ENCODE measurements at places on chromosomes 1 and 21.

GRCh38 chr1:28113242-28113572 is 24.8 kb upstream of the EYA3 start:
- no peak for DNase-seq

DNA sequence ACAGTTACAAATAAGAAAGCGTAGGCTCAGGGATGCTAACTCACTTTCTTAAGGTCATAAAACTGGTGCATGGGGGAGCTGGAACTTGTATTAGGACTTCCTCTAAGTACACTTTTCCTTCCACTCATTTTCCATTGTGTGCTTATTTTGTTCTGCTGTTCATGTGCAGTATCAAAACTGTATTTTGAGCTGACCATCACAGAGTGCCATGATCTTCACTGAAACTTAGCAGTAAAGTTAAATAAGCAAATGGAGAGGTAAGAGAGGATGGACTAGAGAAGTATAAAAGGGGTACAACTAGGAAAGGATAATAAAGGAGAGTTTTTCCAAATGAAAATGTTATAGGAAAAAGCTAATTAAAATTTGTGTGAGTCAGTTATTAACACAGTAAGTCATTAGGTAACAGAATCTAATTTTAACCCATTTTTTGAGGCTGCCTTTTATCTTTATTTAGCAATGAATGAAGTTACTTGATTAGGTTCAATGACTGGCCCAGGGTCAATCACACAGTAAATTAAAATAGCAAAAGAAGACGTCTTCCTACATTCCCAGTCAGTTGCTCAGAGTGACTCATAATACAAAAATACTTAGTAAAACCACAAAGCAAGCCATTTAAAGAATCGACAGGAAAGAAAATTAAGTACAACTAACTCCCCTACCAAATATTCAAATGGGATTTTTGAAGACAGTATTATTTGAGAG is 165.8 kb upstream of the C1orf105 start:
- no peak for DNase-seq

DNA sequence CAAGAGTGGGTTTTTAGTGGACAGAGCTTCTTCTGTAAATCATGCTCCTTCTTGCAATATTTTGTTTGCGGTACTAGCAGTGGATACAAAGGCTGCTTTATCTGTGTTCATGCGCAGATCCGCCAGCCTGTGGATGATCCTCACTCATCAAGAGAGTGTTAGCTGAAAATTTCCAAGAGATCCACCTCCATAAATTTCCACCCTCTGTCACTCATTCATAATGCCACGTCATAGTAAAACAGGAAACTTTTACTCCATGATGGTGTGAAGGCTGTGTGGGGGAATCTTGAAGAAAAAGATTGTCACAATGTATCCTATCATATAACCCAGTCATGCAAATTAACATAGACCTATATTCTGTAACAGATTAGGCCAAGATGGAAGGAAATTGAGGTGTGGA is 4.4 kb upstream of the MAPKAPK2 start:
- DNase-seq: no peak

GRCh38 chr1:18188820-18189517 is 81.4 kb downstream of the IGSF21 start:
- no peak for DNase-seq

DNA sequence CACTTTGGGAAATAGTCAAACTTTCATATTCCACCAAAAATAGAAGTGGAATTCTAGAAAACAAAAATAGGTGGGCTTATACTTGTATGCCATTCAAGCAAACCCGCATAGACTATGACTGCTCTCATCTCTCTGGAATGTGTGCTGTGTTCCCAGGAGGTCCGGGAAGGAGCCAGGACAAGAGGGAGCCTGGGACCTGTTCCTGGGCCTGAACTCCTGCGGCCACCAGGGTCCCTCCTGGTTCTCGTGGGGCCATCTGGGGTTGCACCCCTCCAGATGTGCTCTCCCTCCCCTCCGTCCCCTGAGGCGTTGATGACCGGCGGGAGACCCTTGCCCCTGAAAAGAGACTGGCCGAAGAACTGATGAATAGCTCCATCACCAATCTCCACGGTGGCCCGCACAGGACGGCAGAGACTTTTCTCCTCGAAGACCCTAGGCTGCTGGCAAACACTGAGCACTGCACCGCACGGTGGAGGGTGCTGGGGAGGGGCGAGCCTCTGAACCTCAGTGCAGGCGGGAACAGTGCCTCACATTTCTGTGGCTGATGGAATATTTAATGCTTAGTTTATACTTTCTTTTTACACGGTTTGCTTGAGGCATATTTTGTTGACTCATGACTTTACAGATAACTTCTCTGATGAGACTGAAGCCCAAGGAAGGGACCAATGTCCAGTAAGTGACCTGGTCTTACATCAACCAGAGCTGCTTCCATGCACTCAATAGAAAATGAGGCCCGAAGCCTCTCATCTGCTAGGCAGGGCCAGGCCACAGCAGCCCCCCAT is 9.6 kb upstream of the ADARB1 start:
- DNase-seq: no peak

GRCh38 chr1:21818656-21819055 is 6.6 kb downstream of the LDLRAD2 start:
- DNase-seq: no peak

Data from GM06990 (cell line).